Ureter (tissue), 1 donor: ENCODE measurements at places on chromosomes 2 and 18. TPM values are rescaled to one million over a fixed set of nuclear protein-coding genes. Genes with fewer than 3 reads are reported as not detected.

GRCh38 chr18:48200631-48201336, 208.4 kb downstream of the ZBTB7C start:
- DNase-seq = no peak

DNA sequence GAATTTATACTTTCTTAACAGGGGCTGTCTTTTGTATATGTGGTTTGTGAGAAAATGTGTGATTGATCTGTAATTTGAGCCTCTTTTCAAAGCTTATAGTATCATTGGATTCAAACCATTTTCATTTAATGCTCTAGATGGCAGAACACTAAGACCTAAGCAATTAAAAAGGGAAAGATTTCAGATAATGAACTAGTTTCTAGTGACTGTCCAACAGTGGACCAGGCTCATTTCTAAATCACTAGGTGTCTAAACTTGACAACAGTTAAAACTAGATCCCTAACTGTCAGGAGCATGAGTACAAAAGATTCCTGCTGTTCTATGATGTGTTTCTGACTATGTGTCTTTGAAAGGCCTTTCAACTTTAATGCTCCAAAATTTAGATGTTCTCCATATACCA, 54.6 kb downstream of the ANKRD44 start:
- no peak for DNase-seq

GRCh38 chr2:119482481-119483394, 41.5 kb downstream of the SCTR start:
- DNase-seq = no peak

GRCh38 chr2:11236335-11236734, 81.1 kb downstream of the SLC66A3 start:
- no peak for DNase-seq

DNA sequence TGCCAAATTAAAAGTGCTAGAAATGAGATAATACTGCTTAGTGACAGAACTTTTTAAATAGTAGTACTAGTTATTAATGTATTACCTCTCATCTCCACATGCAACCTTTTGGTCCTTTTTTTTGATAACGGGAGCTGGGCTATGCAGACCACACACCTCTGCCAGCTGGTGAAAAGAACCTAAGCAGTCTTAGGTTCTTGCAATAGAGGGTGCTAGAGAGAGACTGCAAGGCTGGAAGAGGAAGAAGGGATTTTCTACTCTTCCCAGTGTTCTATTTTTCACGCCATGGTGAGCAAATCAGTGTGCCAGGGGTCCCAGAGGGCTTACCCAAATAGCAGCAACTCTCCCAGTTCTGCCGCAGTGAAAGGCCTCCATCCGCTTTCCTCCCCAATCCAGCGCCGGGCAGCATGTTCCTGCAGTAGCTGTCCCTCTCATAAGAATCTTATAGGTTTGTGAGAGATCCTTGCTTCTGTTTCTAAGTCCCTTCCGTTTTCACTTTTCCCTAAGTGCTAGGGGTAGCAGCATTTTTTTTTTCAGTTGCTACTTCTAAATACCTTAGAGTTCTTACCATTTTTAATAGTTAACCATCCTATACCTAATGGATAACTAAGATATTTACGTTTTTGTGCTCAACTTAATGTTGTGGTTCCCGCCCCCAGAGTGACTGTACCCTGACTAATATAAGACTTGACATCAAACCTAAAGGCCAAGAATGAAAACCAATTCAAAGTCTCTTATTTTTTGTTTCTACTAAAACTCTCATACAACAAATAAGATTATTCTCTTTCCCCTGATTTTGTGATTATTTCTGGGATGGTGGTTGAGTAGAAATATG, 69.4 kb upstream of the UBE2E3 start:
- no peak for DNase-seq

GRCh38 chr2:212995920-212996319, 155.5 kb downstream of the IKZF2 start:
- no peak for DNase-seq

- DNase-seq = peak; percentile 49
Observed at GRCh38 chr2:38666556-38666910, 619 bp downstream of the GALM start.

- DNase-seq = no peak
Observed at GRCh38 chr2:4221434-4221833, 518.1 kb downstream of the DCDC2C start.

- no peak for DNase-seq
Observed at GRCh38 chr18:57141208-57142129, 5.4 kb upstream of the BOD1L2 start.

- no peak for DNase-seq
Observed at GRCh38 chr2:191936882-191937405, 90.1 kb upstream of the CAVIN2 start.

DNA sequence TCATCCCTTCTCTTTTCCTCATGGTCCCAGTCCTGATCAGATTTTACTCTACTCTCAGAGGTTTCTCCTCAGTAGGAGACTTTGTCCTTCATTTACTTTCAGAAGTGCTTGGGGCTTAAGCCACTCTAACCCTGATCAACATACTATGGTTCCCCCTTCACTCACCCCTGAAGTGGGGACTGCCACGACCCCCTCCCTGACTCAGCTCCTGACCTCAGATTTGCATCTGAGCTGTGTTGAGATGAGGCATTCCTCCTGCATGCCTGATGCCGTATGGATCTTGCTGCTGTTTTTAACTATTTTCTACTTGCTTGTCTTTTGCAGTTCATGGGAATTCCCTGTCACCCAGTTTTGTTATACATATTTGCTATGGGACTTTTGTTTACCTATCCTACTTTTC, 306.7 kb upstream of the CHST9 start:
- no peak for DNase-seq

- DNase-seq = no peak
Observed at GRCh38 chr2:1130922-1131321, 180.3 kb downstream of the SNTG2 start.

GRCh38 chr2:27027211-27027651, 5.5 kb upstream of the TMEM214 start:
- no peak for DNase-seq

GRCh38 chr2:45008296-45009129, 739 bp downstream of the SIX2 start:
- DNase-seq = no peak

DNA sequence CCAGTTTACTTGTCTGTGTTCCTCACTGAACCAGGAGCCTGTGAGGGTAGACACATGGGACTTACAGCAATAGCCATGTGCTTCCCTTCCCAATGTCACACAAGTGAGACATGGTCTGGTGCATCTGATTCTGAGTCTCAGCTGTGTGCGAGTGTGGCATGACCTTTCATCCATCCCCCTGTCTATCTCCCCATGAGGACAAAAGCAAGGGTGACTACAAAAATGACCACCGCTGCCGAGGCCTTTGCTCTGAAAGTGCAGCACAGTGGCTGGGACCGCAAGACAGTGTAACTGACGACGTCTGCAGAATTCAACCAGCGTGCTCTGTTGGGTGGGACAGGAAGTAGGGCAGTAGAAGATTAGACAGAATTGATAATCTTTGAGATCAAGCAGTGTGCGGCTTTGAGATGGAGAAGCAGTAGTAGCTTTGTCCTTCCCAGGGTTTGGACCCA, 50.5 kb downstream of the RAB31 start:
- no peak for DNase-seq

- DNase-seq = no peak
Observed at GRCh38 chr2:166084301-166084700, 43.5 kb downstream of the SCN1A start.

- no peak for DNase-seq
Observed at GRCh38 chr2:25386971-25387875, 45.5 kb upstream of the DNMT3A start.

- no peak for DNase-seq
Observed at GRCh38 chr2:150781142-150781541, 293.7 kb upstream of the RND3 start.

- DNase-seq = no peak
Observed at GRCh38 chr18:48492880-48493279, 46.0 kb upstream of the CTIF start.

GRCh38 chr18:72866901-72867745, 664 bp downstream of the NETO1 start:
- DNase-seq = no peak

- DNase-seq = no peak
Observed at GRCh38 chr2:239944694-239945551, 80.2 kb downstream of the NDUFA10 start.

DNA sequence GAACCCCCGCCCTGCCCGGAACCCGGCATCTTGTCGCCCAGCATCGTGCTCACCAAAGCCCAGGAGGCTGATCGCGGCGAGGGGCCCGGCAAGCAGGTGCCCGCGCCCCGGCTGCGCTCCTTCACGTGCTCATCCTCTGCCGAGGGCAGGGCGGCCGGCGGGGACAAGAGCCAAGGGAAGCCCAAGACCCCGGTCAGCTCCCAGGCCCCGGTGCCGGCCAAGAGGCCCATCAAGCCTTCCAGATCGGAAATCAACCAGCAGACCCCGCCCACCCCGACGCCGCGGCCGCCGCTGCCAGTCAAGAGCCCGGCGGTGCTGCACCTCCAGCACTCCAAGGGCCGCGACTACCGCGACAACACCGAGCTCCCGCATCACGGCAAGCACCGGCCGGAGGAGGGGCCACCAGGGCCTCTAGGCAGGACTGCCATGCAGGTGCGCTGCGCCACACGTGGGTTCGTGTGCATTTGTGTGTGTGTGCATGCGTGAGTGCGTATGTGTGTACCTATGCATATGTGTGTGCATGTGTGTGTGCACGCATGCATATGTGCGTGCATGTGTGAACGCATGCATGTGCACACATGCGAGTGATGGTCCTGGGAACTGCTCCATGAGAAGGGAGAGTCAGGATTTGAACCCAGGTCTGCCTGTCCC, 47.1 kb upstream of the ATG16L1 start:
- no peak for DNase-seq

DNA sequence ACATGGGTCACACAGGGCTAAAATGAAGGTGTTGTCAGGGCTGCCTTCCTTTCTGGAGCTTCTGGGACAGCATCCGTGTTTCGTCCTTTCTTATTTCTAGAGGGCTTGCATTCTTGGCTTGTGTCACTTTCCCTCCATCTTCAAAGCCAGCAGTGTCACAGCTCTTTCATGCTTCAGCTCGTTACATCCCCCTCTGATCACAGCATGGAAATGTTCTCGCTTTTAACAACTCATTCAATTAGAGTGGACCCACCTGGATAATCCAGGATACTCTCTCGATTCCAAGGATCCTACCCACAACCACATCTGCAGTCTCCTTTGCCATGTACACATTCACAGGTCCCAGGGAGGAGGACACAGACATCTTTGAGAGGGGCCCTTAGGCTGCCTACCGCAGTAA, 316.2 kb upstream of the FIGN start:
- no peak for DNase-seq

- no peak for DNase-seq
Observed at GRCh38 chr2:108287169-108287568, 1.5 kb upstream of the SULT1C2 start.

DNA sequence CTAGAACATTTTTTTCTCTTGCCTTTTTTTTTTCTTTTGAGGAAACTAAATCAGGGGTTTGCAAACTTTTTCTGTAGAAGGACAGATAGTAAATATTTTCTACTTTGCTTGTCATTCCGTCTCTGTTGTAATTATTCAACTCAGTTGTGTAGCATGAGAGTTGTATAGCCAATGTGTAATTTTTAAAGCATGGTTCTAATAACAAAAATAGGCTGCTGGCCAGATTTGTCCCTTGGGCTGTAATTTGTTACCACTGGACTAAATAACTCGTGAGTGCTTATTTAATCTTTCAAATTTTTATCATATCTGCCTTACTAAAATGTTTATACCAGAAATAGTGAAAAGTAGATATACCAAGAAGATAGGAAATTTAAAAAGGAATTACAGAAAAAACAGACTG, 43.0 kb downstream of the CCDC148 start:
- DNase-seq = no peak

- DNase-seq = no peak
Observed at GRCh38 chr2:19807866-19808265, 93.9 kb downstream of the TTC32 start.

- DNase-seq = no peak
Observed at GRCh38 chr2:25103287-25103871, 61.5 kb downstream of the EFR3B start.

- DNase-seq = no peak
Observed at GRCh38 chr2:133346654-133347053, 221.6 kb downstream of the NCKAP5 start.

- no peak for DNase-seq
Observed at GRCh38 chr2:496729-497128, 180.5 kb downstream of the TMEM18 start.

DNA sequence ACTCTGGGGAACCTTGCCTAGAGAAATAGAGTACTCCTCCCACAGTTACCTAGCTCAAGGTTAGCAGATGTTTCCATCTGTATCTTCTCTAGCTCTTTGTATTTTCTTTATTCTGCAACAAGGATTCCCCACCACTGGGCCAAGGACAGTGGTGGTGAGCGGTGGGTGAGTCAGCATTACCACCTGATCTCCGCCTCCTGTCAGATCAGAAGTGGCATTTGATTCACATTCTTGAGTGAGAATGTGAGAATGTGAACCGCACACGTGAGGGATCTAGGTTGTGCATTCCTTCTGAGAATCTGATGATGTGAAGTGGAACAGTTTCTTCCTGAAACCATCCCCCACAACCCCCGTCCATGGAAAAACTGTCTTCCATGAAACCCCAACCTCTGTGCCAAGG, 9.0 kb downstream of the EPB41L3 start:
- no peak for DNase-seq

- no peak for DNase-seq
Observed at GRCh38 chr18:41594582-41594981, 360.5 kb upstream of the PIK3C3 start.

DNA sequence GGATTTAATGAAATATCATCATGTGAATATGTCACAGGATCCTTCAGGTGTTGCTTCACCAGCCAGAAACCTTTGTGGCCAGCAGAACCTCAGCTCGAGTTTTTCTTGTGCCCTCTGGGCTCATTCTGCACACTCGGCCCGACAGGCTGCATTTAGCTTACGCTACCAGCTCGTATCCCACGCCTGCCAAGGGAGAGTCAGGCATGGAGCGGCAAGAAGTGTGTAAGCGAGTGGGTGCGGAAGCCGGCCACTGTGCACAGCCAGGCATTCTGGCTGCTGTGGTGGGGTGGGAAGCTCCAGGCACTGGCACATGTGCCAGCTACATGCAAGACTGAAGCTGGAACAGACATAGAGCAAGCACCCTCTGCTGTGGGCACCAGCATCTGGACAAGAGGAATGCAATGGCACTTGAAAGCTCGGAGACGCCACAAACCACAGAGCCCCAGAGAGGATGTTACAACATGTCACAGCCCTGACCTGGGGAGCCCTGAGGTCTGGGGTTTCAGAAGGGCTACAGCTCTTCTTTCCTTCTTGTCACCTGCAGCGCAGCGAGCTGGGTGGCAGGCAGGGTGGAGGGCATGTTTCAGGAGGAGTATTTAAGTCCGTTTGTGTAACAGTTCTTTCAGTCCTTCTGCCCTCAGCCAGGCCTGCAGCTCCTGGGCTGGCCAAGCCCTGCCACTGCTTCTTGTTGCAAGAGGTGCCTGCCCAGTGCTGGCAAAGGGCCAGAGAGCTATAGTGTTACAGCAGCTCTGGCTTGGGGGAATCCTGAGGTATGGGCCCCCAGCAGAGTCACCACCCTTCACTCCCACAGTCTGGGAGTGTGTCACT, 257.3 kb upstream of the HNMT start:
- no peak for DNase-seq

The SLC4A5 gene
- 7.2 TPM for total RNA-seq

The MARCHF4 gene
- total RNA-seq = not detected

The CCDC85A gene
- 1.5 TPM for total RNA-seq

The HOXD11 gene
- total RNA-seq = 1.2 TPM

The FAM237A gene
- total RNA-seq = not detected

The CDH2 gene
- 0.16 TPM for total RNA-seq

The SOX11 gene
- not detected for total RNA-seq

The UGT1A8 gene
- total RNA-seq = 4.4 TPM

The APOB gene
- 0.75 TPM for total RNA-seq

The DUSP28 gene
- 6.2 TPM for total RNA-seq

The ANKRD30B gene
- total RNA-seq = not detected

The G6PC2 gene
- total RNA-seq = not detected

The PLCL1 gene
- 2.9 TPM for total RNA-seq

The ILKAP gene
- 67.4 TPM for total RNA-seq
